Glomerular endothelial cell (primary cell): ENCODE measurements at places on chromosomes 1 and 21.

DNA sequence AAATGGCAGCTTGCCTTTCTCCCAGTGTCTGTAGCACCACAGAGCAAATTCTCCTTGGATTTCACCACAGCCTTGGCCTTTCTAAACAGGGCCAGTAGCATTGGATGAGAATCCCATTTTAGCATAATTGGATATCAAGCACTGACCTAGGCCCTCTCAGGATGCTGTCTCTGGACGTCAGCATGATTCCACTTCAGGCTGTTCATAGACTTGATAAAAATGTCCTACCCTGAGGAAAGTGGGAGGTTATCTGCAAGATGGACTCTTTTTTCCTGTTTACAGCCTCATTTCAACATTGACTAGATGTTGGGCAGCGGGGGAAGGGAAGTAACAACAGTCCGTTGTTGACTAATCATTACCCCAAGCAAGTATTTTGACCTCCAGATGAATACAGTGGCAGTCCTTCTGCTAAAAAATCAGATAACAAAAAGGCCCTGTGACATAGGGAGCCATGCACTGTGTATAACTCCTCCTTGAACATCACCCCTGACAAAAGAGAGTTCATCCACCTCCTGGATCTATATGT, 5.2 kb downstream of the NPL start:
- no peak for DNase-seq

- DNase-seq, result no peak
These were observed 14.2 kb upstream of the AMIGO1 start for GRCh38 chr1:109523706-109524105.

DNA sequence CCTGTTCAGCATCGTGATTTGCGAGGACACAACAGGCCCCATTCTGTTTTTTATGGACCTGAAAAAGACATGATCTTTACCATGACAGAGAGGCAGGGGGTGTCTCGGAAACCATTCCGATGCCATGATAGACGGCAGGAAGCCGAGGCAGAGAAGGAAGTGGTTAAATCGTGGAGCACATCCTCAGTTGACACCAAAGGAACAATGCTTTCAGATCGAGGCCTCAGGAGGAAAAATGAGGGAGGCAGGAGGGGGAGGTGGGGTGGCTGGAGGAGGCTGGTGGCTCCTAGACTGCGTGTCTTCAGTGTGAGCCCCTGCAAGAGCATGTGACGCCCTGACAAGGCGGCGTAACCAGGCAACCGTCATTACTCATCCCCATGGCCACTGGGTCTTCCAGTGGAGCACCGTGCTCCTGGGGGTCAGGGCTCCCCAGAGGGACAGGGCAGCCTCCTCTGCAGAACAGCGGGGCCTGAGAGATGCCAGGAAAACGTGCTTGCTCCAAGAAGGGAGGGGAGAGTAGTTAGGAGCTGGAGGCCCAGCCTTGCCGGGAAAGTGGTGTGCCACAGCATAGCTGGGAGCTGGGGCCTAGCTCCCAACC, 172.8 kb upstream of the TMEM51 start:
- DNase-seq, result no peak

DNA sequence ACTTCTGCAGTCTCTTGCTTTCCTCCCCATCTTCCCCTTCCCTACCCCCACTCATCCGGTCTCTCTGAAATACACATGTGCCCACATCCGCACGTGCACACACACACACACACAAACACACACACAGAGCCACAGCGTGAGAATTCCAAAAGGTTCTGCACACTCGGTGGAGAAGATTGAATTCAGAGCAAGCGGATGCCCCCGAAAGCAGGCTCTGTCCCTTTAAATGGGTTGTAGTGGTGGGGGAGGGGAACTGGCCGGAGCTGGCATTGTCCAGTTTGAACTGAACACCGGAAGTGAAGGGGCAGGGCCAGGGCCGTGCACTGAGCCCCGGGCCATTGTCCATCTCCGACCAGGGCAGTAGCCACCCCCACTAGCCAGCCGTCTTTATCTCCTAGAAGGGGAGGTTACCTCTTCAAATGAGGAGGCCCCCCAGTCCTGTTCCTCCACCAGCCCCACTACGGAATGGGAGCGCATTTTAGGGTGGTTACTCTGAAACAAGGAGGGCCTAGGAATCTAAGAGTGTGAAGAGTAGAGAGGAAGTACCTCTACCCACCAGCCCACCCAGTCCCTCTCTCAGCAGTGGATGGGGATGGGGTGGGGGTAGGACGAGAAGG, 1.3 kb upstream of the LIN28A start:
- DNase-seq, result no peak

DNA sequence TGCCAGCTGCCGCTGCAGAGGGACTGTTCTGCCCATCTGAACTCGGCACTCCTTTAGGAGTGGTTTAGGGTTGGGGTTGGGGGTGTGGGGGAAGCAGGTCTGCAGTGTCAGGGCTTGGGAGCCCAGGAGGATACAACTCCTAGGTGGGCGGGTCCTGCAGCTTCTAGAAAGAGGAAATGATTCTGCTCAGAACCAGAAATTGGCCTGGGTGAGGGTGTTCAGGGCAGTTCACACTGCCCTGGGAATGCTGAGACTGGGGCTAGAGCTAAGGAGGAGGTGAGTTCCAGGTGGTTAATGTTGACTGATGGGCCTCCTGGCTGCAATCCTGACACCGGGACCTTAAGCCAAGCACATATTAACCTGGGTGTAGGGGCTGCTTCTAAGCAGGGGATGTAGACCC, 4.8 kb upstream of the SLC26A9 start:
- DNase-seq, result no peak
